ENCODE measurements at places on chromosomes 16 and 17.
A peak's percentile ranks its signal among the peaks of the same experiment; 100 is the strongest.

- DNase-seq, result no peak
These were observed 504 bp downstream of the ERN1 start for GRCh38 chr17:64129515-64129764.

GRCh38 chr16:57815987-57816745 lies 13.9 kb upstream of the KIFC3 start:
- DNase-seq, result peak; percentile 58

- no peak for DNase-seq
These were observed 90.7 kb downstream of the TIMM22 start for GRCh38 chr17:1087381-1088241.

DNA sequence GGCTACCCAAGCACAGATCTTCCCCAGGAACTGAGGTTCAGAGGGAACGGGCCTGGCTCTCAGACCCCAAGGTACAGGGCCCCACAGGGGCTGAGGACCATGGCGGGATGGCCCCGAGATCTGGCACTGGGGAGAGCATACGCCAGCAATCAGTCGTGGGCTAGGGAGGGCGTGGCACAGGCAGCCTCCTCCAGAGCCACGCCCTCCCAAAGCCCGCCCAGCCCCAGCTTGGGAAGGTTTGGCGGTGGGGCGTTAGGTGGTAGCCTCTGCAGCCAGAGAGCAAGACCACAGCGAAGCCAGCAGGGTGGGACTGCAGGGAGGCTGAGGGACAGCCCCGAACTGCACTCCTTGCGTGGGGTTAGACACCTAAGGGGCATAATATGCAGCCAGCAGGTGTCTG lies 11.6 kb downstream of the WNT9B start:
- DNase-seq, result no peak

GRCh38 chr16:89555780-89556179 lies 4.7 kb upstream of the RPL13 start:
- no peak for DNase-seq

GRCh38 chr16:51573191-51573590 lies 422.1 kb upstream of the SALL1 start:
- DNase-seq, result no peak

- DNase-seq, result peak; percentile 36
These were observed 27.5 kb downstream of the ZCCHC14 start for GRCh38 chr16:87465306-87465705.

GRCh38 chr17:45225051-45225700 lies 3.5 kb downstream of the FMNL1 start:
- DNase-seq, result no peak

GRCh38 chr17:28204751-28205150 lies 114.2 kb upstream of the TMEM97 start:
- peak; percentile 32 for DNase-seq

DNA sequence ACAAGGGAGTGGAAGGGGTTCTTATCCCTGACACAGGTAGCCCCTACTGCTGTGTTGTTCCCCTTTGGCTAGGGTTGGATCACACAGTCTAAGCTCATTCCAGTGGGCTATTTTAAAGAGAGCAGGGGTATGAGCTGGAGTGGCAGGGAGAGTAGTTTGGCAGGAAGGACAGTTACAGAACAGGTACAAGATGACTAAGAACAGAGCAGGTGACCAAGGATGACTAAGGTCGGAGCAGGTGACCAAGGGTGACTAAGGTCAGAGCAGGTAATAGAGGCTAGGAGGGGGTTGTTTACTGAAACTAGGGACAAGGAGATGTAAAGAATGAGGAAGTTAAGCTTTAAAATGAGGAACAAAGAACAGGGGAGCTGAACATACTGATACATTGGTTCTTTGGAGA lies 58.8 kb downstream of the UTP18 start:
- no peak for DNase-seq

- DNase-seq, result no peak
These were observed 624.5 kb downstream of the RBFOX1 start for GRCh38 chr16:7957151-7957550.

Measured in kidney capillary endothelial cell (primary cell).